Fibroblast of upper back skin (primary cell): ENCODE measurements at places on chromosomes 3 and 15.

DNA sequence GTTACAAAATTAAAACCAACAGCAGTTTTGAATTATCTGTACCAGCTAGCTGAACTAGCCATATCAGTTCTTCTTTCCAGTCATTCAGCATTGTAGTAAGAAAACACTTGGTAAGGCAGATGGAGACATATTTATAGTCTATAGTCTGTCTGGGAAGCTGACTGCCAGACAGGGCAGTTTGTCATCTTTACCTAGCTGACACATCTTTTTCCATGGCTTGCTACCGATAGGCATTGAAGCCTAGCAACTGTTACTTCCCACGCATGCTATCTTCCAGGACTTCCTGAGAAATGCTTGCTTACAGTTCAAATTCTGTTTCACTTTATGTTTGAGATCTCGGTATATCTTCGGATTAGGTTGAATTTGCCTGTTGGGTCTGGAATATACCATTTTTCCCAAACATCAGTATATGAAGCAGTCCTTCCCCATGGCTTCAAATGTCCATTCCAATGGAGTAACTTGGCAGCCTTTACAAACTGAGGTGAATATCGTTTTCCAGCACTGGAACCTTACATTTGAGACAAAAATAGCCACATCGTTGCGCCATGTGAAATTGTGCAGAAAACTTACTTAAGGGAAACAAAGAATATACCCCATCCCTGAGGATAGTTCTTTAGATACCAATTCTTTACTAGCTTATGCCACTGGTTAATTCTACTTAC lies 8.8 kb downstream of the GNL3 start:
- DNase-seq: no peak

DNA sequence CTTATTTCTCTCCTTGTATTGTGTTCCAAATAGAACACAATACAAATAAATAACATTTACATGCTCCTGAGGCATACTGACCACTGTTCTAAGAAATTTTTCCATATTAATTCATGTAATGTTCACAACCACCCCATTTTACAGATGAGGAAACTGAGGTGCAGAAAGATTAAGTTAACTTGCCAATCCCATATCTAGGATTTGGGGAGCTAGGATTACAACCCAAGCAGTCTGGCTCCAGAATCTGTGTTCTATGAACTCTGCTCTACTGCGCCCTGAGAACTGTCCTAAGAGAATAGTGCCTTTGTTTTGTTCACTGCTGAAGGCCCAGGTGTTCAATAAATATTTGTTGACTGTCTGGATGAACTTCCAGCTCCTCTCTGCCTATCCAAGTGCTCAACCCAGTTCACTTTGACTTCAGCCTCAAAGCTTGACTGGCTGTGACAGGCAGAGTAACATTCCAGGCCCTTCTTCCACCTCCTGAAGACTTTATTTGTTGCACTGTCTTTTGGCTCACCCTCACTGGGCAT lies 3.1 kb downstream of the NEK10 start:
- no peak for DNase-seq

- DNase-seq: no peak
Measured at GRCh38 chr3:10609134-10609533, 103.7 kb upstream of the ATP2B2 start.

GRCh38 chr15:33138000-33138399 lies 56.5 kb downstream of the FMN1 start:
- DNase-seq: no peak

DNA sequence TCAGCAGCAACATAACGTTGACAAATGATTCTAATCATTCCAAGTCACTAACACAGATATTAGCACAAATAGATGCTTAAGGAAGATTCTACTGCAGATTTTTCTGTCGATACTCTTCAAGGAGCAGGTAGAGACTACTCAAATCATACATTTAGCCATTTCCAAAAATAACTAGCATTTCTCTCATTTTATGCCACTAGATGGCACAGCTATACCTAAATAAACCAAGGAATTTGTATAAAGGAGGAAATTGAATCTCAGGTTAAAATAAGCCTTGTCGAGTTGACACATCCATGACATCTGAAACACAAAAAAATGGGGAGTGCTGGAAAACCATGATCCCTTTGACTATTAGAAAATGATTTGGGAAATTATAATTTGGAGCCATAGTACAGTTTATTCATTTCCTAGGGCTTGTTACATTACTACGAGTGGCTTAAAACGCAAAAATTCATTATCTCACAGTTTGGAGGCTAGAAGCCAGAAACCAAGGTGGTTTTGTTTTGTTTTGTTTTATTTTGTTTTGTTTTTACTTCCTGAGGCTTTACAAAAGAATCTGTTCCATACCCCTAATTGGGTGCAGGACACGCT lies 59.5 kb upstream of the STRIT1 start:
- peak; percentile 53 for DNase-seq

GRCh38 chr15:41981371-41982132 lies 9.2 kb upstream of the EHD4 start:
- peak; percentile 28 for DNase-seq

- peak; percentile 50 for DNase-seq
Measured at GRCh38 chr3:107416886-107417285, 39.6 kb downstream of the CCDC54 start.

DNA sequence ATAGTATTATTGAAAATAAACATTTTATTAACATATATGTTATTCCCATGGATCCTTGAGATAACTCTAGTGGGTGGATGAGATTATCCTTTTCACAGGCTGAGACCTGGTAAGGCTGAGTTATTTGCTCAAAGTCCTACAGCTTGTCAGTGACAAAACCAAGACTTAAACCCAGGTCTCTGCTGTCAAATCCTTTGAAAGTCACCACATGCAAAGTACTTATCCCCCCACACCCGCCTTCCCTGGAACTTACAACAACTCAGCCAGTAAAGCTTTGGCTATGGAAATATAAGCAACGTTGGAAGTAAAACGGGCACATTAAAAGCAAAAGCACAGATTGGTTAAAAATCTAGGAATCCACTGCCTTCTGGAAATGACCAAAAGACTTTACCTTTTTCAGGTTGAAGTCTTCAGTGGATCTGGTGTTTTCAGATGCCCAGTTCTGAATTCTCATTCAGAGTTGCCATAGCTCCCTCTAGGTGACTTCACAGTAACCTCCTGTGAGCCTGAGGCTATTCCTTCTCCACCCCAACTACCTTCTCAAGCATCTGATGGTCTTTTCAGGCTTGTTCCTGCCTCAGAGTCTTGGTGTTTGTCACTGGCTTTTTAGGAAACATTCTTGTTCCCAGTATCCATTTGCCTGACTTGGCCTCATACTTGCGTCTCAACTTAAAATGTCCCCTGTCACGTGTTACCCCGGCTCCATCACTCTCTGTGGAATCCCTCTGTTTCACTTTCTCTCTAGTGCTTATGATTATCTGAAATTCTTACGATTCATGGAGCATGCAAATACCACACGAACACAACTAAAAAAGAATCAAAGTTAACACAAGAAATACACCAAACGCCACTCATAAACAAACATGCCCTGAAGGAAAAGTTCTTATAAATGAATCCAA lies 131.2 kb downstream of the MAGI1 start:
- DNase-seq: no peak

DNA sequence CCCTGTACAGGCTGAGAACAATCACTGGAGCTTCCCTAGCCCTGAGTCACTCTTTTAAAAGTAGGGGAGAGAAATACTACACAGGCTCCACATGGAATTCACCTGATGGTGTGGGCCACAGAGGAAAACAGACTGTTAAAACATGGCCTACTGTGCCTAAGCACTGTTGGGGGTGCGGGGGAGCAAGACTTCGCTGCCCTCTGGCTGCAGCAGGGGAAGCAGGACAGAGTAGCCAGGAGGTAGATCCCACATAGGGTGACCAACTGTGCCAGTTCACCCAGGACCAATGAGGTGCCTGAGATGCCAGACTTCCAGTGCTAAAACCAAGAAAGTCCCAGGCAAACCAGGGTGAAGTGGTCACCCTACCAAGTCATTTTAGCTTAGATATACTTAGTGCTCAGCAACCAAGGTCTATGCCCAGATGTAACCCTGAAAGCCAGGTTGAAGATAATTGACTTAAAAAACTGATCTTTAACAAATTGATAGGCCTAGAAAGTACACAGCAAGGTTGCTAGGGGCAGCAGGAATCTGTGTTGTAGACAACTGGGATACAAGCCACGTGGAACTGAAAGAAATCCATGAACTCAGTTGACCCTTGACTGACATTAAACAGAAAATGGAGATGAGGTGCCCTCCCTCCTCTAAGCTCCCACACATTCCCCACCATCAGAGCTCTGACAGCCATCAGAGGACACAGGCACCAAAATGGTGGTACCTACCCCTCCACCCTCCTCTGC lies 344.2 kb upstream of the PPP2R3A start:
- no peak for DNase-seq

DNA sequence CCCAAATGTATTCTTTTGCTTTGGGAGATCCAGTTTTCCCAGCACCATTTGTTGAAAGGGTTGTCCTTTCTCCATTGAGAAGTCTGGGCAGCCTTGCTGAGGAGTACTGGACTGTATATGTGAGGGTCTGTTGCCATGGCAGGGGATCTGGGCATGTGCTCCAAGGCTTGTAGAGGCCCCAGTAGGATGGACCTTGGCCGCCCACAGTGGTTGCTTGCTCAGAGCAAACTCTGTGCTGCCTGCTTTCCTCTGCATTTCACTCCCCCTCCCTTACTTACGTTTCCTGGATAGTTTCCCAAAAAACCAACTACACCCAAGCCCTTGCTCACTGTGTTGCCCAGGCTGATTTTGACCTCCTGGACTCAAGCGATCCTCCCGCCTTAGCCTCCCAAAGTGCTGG lies 97.2 kb upstream of the PRR23E start:
- DNase-seq: no peak

DNA sequence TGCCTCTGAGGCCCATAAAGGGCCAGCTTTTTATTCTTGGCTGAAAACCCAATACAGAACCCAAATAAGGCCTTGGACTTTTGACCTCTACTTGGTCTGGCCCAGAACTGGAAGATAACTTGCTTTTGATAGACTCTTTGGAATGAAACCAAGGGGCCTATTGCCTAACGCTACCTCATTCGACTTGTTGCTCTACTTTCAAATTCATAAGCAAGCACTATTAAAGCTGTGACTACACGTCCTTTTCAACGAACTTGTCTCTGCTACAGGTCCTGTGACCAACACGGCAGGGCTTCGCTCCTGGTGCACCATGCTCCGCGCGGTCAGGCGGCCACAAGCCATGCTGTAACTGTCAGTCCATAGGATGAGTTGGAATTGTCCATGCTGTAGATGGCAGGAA lies 385.4 kb downstream of the MFSD1 start:
- no peak for DNase-seq

GRCh38 chr3:66980791-66981190 lies 17.3 kb upstream of the KBTBD8 start:
- DNase-seq: no peak

DNA sequence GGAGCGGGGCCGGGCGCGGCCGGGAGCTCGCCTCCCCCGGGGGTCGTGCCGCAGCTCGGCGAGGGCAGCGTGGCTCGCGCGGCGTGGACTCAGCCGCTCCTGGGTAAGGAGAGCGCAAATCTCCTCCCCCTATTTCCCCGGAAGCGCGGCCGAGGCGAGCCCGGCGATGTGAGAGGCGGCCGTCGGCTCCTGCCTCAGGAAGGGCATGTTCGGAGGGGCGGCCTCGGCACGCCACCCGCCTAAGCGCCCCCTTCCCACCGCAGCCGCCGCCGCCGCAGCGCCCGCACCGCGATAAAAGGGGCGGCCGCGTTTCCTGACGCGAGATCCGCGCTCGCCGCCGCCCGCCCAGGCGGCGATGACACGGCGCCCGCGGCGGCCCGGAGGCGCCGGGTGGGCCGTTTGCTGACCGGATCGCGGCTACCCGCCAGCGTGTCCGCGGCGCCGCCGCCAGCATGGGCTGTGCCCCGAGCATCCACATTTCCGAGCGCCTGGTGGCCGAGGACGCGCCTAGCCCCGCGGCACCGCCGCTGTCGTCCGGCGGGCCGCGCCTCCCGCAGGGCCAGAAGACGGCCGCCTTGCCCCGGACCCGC lies at the start of gene PDE8A:
Gene PDE8A, plus strand, starts transcription at position 146 of the 590 bp plus-strand sequence. Its CDS starts 307 bp downstream, at position 453.
- peak; percentile 48 for DNase-seq

DNA sequence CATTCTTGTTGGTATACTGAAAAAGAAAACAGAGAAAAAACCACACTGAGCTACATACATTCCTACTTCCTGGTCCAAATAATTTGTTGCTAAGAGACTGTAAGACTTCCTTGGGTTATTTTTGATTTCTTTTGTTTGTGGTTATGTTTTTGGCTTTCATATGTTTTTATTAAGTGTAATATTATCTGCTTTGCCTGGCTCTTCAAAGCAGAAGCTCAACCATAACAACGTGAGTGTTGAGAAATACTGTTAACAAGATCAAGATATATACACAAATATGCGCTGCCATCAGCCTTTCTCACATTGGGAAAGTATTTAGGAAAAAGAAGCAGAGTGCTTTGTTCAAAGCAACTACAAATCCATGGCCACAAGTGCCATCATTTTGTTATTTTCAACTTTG lies 556.2 kb upstream of the CBLB start:
- peak; percentile 70 for DNase-seq

DNA sequence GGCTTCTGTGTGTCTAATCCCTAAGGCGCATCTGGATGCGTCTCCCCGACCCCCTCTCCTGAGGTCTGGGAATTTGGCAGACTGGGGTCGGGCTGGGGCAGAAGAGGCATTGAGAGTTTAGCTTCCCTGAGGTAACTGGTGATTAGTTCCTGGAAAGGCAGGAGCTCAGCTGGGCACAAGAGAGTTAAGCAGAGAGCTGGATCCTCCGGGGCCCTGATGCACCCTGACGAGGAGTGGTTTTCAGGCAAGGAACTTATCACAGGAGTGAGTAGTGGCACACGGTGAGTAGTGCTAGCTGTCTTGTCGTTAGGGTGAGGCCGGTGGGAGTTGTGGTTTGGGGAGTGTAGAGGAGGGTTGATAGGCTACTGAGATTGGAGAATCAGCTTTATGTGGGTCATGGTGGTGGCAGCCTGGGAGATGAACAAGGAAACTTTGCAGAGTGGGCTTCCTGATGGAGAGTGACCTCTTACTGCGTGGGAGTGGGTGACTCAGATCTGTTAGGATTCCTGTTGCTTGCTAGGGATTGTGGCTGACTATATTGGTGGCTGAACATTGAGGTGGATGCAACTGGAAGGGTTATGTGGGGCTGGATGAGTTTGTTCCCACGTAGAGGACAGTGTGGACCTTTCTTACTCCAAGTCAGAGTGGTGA lies 897 bp downstream of the RAD54L2 start:
- DNase-seq: peak; percentile 40
